ENCODE measurements at places on chromosomes 2 and 18. TPM values are rescaled to one million over a fixed set of nuclear protein-coding genes. Genes with fewer than 3 reads are reported as not detected.

DNA sequence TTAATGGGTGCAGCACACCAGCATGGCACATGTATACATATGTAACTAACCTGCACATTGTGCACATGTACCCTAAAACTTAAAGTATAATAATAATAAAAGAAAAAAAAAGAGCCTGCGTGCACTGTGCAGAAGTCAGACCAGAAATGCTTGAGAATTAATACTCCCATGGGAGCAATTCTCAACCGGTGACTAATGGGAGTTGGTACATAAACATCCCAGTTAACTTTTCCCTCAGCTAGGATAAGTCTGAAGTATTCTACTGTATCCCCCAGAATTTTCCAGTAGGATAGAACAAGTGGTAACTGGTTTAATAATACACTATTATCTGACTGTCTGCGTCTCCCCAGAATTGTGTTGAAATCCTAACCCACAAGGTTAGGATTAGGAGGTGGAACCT is 113.6 kb upstream of the COL5A2 start:
- no peak for DNase-seq

DNA sequence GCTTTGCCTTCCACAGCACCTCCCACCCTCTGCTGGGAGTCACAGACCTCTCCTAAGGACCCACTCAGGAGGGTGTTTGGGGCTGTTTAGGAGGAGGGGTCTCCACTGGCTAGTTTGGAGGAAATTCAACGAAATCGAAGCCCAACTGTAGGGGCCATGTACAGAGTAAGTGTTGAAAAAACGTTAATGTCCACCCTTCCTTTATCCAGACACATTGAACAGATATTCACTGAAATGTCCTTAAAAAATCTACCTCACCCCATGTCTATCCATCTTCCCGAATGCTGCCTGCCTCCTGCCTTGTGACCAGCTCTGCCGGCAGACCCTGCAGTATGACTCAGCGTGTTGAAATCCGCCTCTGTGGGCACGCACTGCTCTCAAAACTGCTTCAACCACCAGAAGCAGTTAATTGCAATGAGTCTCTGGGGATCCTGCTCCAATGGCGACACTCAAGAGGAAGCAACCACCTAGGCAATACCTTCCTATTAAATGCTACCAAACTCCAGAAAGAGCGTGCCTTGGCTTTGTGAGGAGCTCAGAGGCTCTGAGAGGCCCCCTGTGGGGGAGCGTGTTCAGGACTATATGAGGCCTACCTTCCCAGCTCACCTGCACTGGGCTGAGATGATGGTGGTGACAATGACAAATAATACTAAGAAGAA is 61.4 kb upstream of the RTN4 start:
- no peak for DNase-seq

DNA sequence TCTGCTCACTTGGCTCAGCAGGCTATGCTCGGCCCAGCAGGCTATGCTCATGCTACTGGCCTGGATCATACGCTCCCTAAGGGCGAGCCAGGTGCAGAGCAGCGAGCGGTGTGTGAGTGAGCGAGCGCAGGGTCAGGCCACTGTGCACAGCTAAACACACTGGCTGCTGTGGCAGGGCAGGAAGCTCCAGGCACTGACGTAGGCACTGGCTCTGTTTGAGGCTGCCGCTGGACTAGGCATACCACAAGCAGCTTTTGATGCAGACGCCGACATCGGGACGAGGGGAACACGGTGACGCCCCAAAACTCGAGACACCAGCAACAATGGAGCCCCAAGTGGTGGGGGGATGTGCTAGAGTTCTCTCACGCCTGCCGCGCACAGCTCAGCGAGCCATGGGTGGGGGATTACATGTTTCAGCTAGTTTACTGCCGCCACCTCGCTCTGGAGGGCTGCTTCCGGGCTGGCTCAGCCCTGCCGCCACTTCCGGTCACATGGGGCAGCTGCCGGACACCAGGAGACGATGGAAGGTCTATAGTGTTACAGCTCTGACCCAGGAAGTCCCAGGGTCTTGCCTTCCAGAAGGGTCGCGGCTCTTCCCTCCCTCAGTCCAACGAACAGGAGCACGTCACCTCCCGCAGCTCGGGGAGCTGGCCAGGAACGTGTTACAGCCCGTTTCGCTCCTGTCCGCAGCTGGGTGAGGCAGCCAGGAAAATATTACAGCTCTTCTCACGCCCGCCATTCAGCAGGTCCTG is 1176.9 kb upstream of the LRRTM1 start:
- no peak for DNase-seq

- DNase-seq, result no peak
Observed at GRCh38 chr2:96914332-96914731, 44.5 kb upstream of the SEMA4C start.

GRCh38 chr2:78541451-78542267 is 483.8 kb upstream of the REG3G start:
- DNase-seq, result no peak

- DNase-seq, result peak; percentile 28
Observed at GRCh38 chr2:200702646-200703118, 109.0 kb upstream of the BZW1 start.

DNA sequence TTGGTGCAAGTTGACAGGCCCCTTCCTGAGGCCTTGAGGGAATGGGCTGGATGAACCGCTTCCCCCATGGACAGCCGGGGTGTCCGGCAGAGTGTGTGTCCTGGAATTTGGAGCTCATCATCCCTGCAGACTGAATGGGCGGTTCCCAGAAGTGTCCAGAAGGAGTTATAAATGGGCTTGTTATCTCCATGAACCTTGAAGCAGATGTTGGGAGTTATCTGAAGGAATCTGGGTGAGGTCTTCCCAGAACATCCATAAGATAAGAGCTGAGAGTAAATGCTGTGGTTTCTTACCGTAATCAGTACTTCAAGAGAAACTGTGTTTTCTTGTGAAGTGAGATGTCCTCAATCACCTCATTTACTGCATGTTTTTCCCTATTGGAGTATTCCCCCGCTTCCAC is 21.1 kb downstream of the PLB1 start:
- DNase-seq, result no peak

GRCh38 chr2:178480227-178481181 is at the start of gene PLEKHA3:
PLEKHA3 (plus strand) TSS chr2:178480457; CDS start chr2:178480870, 413 bp downstream.
- DNase-seq, result peak; percentile 79

- DNase-seq, result no peak
Observed at GRCh38 chr2:150214626-150215025, 272.8 kb downstream of the RND3 start.

DNA sequence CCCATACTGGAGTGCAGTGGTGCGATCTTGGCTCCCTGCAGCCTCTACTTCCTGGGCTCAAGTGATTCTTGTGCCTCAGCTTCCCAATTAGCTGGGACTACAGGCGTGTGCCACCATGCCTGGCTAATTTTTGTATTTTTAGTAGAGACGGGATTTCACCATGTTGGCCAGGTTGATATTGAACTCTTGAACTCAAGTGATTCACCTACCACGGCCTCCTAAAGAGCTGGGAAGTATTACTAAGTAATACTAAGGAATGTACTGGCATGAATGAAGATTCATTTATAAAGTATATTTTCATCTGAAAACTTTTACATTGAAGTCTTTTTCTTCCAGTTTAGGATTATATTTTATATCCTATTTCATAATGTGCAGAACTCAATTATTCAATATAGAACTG is 38.1 kb downstream of the NUP35 start:
- DNase-seq, result no peak

DNA sequence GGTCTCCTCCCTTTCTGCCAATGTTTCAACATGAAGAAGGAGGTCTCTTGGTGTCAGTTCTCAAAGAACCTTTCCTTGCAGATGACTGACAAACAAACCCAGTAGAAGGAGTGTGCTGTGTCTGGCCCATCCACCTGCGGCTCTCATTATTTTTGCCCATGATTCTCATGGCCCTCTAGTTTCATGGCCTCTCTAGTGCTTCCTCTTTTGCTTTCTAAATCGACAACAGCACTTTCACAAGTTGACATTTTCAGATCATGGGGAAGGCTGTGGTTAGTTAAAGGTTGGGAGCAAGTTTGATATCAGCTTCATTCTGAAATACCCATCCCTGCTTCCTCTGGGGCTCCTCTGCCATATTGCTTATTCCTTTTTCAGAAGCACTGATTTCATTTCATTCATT is 805.2 kb downstream of the SLC4A3 start:
- no peak for DNase-seq

DNA sequence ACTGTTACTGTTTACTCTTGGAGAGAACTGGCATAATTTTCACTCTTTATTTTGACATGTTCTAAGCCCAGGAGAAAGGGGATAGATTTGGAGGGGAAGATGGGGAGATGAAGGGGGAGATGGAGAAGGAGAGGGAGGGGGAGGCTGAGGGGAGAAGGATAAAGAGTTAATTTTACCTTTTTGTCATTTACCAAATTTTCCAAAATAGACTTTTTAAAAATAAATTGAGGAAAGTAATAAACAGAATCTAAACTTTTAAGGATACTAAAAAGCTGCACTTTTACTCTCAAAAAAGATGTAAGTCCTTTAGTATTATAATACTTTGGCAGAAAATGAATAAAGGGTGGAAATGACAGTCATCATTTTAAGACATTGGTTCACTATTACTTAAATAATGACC is 12.3 kb downstream of the MMADHC start:
- no peak for DNase-seq

GRCh38 chr2:11904029-11904428 is 157.6 kb downstream of the LPIN1 start:
- no peak for DNase-seq

DNA sequence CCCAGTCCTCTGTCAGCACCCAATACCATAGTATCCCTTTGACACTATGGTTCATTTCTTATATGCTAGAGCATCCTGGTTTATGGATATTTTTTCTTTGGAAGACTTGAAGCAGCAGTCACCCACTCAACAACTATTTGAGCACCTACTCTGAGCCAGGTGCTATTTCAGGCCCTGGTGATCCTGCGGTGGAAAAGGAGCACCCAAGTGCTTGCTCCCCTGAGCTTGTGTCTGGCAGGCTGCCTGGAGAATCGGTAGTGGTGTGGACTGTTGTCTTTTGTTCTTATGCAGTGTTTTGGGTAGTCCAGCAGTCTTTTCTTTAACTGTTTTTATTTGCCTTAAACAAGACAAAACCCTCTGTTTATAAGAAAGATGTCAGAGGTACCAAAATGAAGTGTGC is 28.9 kb downstream of the NCK2 start:
- no peak for DNase-seq

- DNase-seq, result no peak
Observed at GRCh38 chr2:108565778-108566375, 31.6 kb downstream of the LIMS1 start.

Gene ICOS
- 45.2 TPM for polyA plus RNA-seq

Gene SP140L
- 14.3 TPM for polyA plus RNA-seq

Gene NT5C1B
- 0.78 TPM for polyA plus RNA-seq

Gene TNFRSF11A
- 2.1 TPM for polyA plus RNA-seq

Gene TLX2
- polyA plus RNA-seq, result not detected

Data from CD4-positive, CD25-positive, alpha-beta regulatory T cell (primary cell).